GM23248 (cell line): ENCODE measurements at places on chromosomes 1 and 21.

- DNase-seq = no peak
Measured at GRCh38 chr1:228841632-228842031, 106.4 kb downstream of the RHOU start.

GRCh38 chr21:43905726-43906455 is 40.9 kb downstream of the AGPAT3 start:
- no peak for DNase-seq

DNA sequence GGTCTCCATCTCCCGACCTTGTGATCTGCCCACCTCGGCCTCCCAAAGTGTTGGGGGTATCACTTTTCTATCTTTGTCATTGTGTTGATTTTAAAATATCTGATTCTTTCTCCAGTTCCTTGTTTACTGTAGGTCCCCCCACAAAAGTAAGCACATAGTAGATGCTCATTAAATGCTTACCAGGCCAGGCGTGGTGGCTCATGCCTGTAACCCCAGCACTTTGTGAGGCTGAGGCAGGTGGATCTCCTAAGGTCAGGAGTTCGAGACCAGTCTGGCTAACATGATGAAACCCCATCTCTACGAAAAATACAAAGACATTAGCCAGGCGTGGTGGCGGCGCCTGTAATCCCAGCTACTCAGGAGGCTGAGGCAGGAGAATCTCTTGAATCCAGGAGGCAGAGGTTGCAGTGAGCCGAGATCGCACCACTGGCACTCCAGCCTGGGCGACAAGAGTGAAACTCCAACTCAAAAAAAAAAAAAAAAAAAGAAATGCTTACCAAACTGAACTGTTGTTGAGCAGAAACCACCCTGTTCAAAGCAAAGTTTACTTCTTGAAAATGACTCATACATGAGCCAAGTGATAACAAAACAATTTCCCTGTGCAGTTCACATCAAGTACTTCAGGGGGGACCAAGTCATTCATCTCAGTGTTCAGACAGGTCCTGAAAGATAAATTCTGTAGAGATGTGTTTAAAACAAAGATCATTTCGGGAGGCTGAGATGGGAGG is 24.3 kb upstream of the NID1 start:
- no peak for DNase-seq

DNA sequence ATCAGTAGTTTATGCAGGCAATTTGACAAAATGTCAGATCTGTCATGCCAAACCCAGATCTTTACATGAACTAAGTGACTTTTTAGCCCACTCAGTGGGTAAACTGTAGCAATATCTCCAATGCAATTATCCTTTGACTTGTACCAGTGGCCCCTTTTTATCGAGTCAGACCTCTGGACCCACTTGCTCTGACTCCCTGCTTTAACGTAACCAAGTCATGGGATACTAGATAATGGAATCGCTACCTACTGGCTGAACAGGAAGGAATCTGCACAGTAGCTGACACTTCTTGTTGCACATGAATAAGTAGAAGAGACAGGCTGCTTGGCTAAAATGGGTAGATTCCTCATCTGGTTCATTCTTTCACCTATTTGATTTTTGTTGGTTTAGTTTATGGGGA is 128.4 kb upstream of the LYPLAL1 start:
- no peak for DNase-seq

GRCh38 chr1:19081218-19081893 is 124.9 kb upstream of the IFFO2 start:
- peak; percentile 82 for DNase-seq

GRCh38 chr1:54465351-54465811 is 59.2 kb upstream of the SSBP3 start:
- no peak for DNase-seq

- no peak for DNase-seq
Measured at GRCh38 chr1:157110686-157111085, 11.1 kb upstream of the ETV3L start.

GRCh38 chr1:47758341-47759250 is 238.6 kb downstream of the TRABD2B start:
- no peak for DNase-seq

- no peak for DNase-seq
Measured at GRCh38 chr1:47584249-47584648, 146.4 kb downstream of the FOXD2 start.

GRCh38 chr1:19407494-19408096 is 77.7 kb downstream of the CAPZB start:
- DNase-seq = no peak

DNA sequence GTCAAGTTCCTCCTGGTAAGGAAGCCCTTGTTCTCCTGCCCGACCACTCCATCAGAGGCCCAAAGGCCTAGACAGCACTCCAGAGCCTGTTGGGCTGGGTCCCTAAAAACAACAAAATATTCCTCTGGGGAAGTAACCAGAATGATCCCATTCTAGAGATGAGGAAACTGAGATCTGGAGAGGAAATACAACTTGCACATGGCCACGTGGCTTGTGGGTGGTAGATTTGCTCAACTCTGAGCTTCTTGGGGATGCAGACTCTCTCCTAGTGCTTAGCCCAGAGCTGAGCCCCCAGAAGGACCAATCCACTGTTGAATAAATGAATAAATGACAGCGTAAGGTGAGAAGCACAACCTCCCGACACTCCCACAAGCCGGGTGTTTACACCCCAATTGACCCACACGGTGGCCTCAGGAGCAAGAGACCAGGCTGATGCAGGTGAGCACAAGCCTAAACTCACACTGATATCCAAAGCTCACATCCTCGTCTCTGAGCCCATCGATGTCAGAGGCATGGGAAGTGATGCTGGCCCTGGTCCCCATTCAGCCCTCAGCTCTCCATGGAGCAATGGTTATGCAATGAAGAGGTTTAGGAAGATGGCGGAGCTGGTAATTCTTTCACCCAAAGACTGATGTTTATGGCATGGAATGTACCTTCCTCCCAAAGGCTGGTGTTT is 172.5 kb upstream of the EDN2 start:
- DNase-seq = no peak

DNA sequence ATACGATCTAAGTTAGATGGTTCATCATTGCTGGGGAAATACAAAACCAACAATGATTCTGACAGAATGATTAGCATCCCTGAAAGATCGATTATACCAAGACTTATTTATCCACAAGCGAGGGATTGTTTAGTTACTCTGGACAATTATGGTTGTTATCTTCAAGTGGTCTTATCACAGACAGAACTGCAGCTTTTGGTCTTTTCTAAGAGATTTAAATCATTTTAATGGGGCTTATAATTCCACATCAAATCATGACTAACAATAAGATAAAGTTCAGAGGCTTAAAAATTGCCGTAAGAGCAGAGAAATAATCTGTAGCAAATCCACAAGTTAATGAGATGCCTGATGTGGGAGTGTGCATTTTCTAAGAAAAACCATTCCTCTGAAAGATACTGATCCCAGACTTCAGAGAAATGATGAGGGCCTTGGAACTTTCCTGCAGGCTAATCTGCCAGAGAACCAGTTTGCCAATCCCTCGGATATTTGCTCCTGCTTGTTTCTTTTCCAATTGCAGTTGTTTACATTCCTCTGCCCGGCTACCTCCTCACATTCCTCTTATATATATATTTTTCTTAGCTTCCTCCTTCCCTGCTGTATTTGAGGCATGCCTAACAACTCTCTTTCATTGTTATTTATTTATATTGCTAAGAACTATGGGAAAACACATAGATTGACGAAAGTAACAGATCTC is 134.8 kb downstream of the BACH1 start:
- DNase-seq = peak; percentile 3

DNA sequence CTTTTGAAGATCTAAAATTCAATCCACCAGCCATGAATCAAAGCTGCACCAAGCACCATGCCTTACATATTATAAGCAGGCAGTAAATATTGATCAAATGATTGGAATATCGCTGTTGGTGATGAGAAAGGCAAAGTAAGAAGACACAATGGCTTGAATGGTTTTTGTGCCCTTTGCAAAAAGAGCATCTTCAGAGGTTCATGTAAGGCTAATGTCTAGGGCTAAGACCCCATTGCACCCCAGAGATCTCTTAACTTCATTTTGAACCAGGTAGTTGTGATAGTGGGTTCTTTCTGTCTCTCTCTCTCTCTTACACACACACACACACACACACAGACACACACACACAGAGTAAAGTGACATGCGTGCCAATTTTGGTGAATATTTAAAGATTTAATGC is 12.0 kb downstream of the PROX1 start:
- no peak for DNase-seq

GRCh38 chr21:14757533-14758327 is 211.6 kb upstream of the SAMSN1 start:
- no peak for DNase-seq

DNA sequence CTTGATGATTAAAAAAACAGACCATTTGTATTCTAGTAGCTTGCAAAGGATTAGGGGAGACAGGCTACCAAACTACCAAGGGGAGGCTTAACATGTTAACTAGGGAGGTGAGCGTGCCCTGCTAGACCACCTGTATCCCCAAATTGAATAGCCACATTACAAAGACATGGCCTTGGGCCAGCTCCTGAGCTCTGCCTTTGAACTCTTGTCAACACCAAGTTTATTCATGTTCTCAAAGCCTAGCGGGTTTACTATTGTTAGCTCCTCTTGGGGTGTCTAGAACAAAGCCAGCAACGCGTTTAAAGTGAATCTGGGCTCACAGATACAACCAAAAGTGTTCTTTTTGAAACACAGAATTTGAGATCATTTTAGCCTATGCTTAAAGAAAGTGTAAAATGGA is 36.3 kb downstream of the SMYD2 start:
- no peak for DNase-seq

DNA sequence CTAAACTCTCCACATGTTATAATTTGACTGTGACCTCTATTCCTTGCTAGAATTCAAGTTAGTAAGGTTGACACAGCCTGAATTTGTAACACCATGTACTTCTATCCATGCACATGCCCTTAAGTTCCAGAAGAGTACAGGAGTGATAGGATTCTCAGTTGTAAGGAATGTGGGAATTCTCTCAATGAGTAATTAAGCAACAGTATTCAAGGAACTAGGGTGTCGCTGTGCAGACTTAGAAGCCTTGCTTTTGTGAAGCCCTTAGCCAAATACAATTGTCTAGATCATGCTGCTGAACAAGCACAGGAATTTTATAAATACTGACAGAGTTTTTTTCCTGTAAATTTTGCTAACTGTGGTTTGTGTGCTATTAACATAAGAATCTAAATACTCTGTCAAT is 276.3 kb upstream of the PTBP2 start:
- no peak for DNase-seq

DNA sequence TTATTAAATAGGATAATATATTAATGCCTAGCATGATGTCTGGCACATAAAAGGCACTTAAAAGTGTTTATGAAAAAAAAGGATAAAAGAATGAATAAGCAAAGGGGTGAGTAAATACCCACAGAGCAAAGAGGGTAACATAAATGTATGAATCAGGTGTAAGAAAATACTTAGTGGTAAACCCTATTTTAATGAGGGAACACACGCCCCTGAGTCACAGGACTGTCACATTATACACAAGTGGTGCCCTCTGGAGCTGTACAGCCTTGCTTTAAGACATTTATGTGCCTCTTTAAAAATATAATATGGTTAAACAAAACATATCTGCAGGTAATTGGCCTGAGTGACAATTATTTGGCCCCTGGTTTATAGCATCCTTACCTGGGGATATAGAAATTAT is 78.1 kb upstream of the PTBP2 start:
- no peak for DNase-seq

- DNase-seq = no peak
Measured at GRCh38 chr1:156559797-156560385, 12.5 kb downstream of the IQGAP3 start.

DNA sequence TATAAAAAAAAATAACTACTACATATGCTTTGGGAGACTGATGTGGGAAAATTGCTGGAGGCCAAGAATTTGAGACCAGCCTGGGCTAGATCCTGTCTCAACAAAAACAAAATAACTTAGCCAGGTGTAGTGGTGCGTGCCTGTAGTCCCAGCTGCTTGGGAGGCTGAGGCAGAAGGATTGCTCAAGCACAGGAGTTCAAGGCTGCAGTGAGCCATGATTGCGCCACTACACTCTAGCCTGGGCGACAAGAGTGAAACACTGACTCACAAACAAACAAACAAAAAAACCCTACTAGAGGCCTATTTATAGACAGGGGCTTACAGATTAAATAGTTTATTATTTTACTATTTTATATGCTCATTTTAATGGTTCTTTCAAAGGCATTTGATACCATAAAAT is 80.0 kb downstream of the LHX4 start:
- peak; percentile 46 for DNase-seq

- peak; percentile 75 for DNase-seq
Measured at GRCh38 chr1:51627672-51628071, 10.8 kb downstream of the OSBPL9 start.

- peak; percentile 91 for DNase-seq
Measured at GRCh38 chr1:154446292-154446691, 41.1 kb downstream of the IL6R start.

- DNase-seq = no peak
Measured at GRCh38 chr1:101379950-101380349, 143.1 kb downstream of the S1PR1 start.

GRCh38 chr1:41560931-41561330 is 76.4 kb upstream of the EDN2 start:
- DNase-seq = no peak

GRCh38 chr1:205455581-205456382 is at the start of gene BLACAT1:
Gene BLACAT1 (minus strand): TSS chr1:205456045.
- no peak for DNase-seq

- no peak for DNase-seq
Measured at GRCh38 chr1:51190961-51191360, 45.1 kb upstream of the RNF11 start.

- DNase-seq = no peak
Measured at GRCh38 chr1:33312413-33312749, 8.5 kb downstream of the A3GALT2 start.

DNA sequence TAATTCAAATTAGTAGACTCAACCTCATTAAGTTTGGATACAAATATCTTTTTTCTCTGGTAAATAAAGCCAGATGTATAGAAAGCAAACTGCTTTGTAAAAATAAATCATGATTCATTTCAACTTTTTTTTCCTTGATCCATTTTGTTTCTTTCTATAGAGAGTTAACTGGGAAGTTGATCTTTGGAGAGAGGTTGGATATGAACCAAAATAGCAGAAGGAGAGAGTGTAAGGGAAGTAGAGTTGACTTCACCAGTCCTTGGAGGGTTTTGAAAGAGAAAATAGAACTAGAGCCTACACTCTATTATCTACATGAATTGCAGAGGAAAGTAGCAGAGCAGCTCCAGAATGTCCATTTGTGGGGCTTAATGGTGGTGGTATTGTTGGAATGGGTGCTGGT is 243.8 kb downstream of the ADGRL2 start:
- no peak for DNase-seq

- DNase-seq = no peak
Measured at GRCh38 chr21:14593230-14593629, 47.1 kb upstream of the SAMSN1 start.

DNA sequence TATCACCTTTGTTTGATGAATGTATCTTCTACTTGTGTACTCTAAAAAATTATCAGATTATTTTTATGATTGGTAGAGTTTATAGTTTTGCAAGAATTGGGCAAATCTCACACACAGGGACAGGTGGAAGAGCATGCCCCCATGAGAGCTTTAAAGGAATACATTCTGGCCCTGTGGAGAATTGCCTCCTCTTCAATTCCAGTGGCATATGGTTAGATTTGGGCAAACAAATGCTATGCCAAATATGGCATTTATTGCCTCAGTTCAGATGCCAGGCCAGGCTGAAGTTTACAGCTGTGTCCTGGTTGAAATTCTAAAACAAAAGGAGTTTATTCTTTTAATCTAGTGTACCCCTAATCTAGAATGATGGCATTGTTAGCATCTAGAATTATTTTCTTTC is 162.4 kb upstream of the CACYBP start:
- DNase-seq = no peak

- DNase-seq = peak; percentile 5
Measured at GRCh38 chr1:156546267-156546666, 26.1 kb downstream of the IQGAP3 start.
